ENCODE measurements at places on chromosomes 16 and 17.

- peak; percentile 25 for DNase-seq
Observed at GRCh38 chr16:53872248-53873221, 168.6 kb downstream of the FTO start.

DNA sequence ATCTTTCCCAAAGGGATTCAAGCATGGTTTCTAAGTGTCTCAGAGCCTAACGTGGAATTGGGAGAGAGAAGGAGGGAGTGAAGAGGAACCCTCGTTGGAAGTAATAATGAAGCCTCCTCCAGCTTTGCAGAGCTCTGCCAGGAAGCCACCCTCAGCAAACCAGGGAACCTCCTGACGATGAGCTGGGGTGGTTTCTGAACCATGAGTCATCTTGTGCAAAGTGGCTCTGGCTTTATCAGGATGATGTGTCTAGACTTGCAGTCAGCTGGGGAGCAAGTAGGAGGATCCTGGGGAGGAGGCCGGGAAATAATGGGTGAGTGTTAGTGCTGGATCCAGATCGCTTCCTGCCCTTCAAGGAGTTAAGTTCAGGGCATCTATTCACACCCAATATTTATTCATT, 191.7 kb upstream of the RBFOX1 start:
- DNase-seq: no peak

DNA sequence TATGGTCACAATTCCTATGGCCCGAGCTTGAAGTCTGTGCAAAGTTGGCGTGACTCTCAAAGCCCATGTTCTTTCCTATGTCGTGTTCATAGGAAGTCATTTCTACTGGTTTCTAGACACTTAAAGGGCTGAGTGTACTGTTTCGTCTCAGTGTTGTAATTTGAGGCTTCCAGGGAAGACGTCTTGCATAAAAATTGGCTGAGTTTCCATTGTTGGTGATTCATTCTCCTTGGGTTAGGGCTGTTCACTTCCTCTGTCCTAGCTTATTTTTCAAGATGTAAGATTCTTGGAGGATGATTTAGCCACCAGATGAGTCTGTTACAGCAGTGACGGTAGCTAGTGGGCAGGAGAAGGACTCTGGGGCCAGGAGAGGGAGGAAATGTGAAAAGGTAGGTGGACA, 43.1 kb downstream of the PIK3R5 start:
- no peak for DNase-seq

DNA sequence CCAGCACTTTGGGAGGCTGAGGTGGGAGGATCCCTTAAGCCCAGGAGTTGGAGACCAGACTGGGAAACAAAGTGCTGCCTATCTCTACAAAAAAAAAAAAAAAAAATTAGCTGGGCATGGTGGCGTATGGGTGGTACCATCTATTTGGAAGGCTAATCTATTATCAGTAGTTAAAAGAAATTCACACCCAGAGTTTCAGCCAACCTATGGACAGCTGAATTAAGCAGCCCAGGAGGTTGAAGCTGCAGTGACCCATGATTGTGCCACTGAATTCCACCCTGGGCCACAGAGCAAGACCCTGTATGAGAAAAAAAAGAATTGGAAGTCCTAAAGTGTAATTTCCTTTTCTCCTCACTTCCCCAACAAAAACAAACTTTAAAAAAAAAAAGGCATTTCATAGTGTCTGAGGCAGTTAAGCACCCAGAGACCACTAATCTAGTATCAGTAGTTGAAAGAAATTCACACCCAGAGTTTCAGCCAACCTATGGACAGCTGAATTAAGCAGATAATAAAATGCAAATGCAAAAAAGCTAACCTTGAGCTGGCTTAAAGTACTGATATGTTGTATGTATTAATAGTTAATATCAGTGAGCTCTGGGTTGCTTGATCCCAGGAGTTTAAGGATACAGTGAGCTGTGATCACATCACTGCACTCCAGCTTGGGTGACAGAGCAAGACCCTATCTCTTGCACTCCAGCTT, 18.1 kb downstream of the CLTC start:
- DNase-seq: no peak

- no peak for DNase-seq
Observed at GRCh38 chr17:74097450-74098135, 105.9 kb upstream of the RPL38 start.

GRCh38 chr16:85483424-85483823, 129.7 kb upstream of the GSE1 start:
- DNase-seq: no peak

- no peak for DNase-seq
Observed at GRCh38 chr17:77580531-77581270, 377.8 kb upstream of the TNRC6C start.

- DNase-seq: no peak
Observed at GRCh38 chr16:88602091-88602490, 31.9 kb downstream of the ZC3H18 start.

- DNase-seq: no peak
Observed at GRCh38 chr17:50174444-50174843, 8.6 kb downstream of the SGCA start.

DNA sequence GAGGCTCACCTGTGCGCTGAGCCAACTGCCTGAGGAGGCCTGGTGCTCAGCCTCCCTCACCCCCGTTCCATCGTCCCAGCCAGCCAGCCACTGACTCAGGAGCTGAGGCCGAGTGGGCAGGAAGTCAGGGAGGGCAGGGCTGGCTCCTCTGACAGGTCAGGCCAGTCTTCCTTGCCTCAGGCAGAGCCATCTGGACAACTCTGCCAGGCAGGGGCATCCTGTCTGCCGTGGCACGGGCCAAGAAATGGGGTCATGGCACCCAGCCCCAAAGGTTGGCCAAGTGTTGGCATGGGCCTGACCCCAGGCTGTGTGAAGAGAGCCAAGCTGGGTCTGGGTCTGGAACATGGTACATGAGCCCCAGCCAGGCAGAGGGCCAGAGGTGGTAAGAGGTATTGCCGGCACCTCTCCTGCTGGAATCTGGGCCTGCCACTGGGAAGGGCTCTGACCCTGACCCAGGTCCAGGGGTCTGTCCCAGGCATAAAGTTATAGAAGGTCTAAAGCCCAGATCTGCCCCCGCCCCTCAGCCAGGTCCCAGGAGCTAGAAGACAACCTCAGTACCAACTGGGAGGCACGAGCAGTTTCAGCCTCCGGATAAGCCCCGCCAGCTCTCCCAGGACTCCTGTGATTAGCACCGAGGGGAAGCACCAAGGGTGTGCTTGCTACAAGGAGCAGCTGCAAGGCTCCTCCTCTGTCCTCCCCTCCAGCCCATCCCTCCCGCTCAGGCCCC, 2.5 kb upstream of the VASN start:
- no peak for DNase-seq

DNA sequence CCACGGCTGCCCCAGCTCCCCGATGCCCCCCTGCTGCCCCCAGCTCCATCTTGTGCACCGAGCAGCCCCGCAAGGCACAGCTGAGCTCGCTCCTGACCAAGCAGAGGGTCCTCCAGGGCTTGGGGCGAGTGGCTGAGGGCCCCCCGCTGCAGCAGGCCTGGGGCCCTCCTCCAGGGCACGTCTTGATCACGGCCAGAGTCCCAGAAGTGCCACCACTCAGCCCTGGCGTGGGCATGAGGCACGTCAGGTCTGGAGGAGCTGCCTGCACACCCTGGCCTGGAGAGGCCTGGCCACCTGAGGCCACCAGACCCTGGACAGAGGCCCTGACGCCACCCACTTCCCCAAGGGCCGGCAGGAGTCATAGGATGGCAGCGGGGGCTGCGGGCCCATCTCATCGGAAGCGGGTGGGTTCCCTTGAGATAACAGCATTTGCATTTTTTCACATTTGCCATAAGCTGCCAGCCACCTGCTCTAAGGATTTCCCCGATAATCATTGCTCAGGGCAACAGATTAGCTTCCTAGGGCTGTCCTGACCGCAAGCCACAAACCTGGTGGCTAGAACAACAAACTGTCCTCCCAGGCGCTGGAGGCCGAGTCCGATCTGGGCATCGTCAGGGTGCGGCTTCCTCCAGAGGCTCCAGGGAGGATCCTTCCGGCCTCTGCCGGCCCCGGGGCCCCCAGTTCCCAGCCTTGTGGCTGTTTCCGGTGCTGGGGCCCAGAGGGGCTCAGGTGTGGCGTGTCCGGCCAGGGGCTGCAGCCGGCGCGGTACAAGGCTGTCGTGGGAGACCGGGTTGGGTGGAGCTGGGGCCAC, 23.9 kb upstream of the C1QTNF8 start:
- no peak for DNase-seq

DNA sequence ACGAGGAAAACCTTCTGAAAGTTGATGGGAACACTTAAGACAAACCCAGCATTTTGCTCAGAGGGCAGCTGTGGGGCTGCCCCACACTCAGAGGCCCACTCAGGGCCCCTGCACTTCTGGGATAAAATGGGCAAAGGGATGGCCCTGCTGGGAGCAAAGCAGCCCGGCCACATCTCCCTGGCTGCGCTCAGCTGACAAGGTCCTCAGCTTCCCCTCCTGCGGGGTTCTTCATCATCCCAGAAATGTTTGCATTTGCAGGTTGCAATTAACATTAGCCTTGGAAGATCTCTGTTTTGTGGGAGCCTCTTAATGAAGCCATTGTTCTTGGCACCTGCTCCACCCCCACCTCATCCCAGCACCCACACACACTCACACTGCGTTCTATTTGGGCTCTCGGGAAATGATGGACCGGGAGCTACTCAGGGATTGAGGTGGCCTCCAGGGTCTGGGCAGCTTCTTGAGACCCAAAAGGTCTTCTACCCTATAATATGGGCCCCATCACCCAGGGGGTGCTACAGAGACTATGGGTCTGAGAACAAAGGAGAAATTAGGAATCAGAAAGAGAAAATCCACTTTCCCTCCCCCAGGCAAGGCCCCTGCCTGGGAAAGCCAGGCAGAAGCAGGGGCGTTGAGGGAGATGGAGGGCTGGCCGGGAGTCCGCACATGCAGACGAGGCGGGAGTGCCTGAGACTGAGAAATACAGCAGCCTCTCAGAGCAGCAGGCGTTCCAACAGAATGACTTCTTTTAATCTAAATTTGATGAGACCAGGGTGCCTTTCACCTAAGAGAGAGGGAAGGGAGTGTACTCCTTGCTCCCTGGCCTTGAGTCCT, 53.7 kb upstream of the RPL38 start:
- DNase-seq: no peak

- no peak for DNase-seq
Observed at GRCh38 chr16:87728026-87728425, 37.8 kb downstream of the KLHDC4 start.

DNA sequence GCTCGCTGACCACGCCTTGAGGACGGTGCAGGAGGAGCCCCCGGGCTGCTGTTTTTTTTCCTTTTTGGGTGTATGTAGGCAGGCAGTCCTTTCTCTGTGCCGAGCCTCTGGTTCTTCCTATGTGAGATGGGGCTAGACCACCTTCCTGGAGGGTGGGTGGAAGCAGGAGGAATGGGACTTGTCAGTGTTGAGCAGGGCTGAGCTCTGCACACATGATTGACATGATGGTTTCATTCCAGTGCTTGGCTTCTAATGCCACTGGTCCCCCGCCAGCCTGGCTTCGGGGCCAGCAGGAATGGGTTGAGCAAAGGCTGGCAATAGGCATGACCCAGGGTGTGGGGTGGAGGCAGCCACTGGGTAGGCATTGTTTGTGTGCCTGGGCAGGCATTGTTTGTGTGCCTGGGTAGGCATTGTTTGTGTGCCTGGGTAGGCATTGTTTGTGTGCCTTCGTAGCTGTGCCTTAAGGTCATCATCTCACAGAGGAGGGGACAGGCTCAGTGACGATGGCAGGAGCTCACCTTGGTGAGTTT, 14.2 kb upstream of the ADCY7 start:
- no peak for DNase-seq

DNA sequence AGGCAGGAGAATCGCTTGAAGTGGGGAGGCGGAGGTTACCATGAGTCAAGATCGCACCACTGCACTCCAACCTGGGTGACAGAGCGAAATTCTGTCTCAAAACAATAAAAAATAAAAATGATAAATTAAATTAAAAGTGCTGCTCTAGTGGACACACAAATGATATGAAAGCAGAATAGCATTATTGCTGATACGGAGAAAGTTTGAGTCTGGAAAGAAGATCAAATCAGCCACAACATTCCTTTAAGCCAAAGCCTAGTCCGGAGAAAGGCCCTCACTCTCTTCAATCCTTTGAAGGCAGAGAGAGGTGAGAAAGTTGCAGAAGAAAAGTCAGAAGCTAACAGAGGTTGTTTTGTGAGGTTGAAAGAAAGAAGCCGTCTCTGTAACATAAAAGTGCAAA, 15.1 kb upstream of the CSF3 start:
- no peak for DNase-seq

DNA sequence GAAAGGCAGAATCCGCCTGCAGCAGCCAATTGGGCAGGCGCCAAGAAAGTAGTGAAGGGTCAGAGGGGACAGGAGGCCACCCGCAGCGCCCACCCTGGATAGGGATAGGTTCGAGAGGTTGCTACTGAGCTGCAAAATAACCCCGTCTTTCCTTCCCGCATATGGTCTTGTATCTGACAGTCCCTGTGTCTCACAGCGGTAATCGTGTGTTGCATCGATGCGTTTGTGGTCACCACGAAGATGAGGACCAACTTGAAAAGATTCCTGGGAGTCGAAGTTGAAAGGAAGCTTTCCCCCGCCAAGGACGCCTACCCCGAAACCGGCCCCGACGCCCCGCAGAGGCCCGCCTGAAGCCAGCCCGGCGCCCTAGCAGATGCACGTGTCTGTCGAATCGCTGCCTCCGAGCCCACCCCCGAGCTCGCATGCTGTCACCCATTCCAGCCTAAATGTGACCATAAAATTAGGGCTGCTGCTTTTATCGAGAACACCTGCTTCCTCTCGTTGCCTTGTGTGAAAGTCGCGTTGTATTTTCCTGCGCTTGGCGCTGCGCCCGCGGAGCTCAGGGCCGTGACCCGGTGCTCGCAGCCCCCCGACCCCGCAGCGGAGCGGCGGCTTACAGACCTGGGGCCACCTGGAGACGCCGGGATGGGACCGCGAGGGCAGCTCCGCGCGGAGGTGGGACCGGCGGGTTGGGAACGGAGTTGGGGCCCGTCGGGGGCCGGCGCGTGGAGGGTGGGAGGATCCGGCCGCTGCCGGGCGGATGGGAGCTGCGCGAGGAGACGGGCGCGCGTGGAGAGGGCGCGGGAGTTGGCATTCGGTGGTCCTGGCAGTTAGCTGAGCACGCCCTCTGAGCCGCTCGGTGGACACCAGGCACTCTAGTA, at the start of gene CMTM2:
CMTM2 (plus strand) TSS at position 813 of the 881 bp plus-strand sequence. CDS start 145 bp downstream, outside the sequence.
- no peak for DNase-seq

GRCh38 chr17:6666077-6666521, 14.5 kb downstream of the C17orf100 start:
- peak; percentile 66 for DNase-seq

GRCh38 chr17:62809656-62810055, 1.5 kb upstream of the MARCHF10 start:
- no peak for DNase-seq

DNA sequence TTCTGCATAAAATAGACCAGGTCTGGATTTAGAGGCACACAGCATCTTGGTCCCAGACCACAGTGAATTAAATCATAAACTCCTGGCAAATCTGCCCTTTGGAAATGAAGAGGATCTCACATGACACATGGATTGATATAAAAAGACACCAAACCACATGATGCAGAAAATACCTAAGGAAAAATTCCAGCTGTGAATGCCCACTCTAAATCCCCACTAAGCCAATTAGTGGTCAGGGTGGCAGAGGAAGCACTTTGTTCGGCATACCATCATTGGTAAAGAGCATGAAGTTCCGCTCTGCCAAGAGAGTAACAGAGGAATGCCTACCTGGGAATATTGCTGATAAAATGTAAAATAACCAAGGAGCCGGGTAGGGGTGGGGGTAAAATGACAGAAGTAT, 32.4 kb upstream of the NOL11 start:
- DNase-seq: no peak

GRCh38 chr17:41010441-41010840, 1.5 kb upstream of the KRTAP3-1 start:
- no peak for DNase-seq

- DNase-seq: no peak
Observed at GRCh38 chr17:77325577-77326075, 184.9 kb downstream of the SEC14L1 start.

All from activated CD4-positive, alpha-beta T cell treated with anti-CD3 and anti-CD28 coated beads, Interleukin-10, Interleukin-2, amounts not matched to agents 100 ng/mL and 50 ng/mL, durations not matched to agents 16 hours and 8 hours (primary cell).